ENCODE measurements at places on chromosomes 5 and 9.

DNA sequence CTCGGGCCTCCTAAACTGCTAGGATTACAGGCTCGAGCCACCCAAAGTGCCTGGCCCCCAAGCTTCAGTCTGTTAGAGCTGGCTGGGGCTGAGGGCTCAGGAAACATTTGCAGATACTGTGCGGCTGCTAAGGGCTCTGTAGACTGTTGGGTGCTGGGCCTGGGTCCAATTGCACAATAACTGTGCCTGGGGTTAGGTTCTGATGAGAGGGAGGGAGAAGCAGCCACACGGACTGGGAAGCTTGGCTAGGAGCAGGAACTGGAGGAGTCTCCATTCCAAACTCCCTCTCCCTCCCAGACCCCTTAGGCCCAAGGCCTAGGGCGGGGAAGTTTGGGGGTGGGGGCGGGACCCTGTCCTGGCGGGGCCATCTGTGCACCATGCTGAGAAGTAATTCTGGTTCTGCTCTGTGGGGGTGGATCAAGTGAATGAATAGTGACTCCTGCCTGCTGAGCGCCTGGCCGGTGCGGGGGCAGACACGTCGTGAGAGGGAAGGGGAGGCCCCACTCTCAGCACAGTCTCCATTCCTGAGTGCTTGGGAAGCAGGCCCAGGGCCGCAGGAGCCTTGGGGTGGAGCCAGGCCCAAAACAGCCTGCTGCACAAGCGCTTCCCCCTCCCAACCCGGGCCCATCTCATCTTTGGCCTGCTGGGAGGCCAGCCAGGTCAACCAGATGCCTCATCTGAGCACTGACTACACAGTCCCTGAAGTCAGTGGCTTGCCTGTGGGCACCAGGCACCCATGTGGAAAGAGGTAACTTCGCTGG lies 1.5 kb downstream of the ASS1 start:
- DNase-seq = peak; percentile 79

GRCh38 chr5:97425511-97425910 lies 242.5 kb upstream of the RIOK2 start:
- DNase-seq = no peak

GRCh38 chr5:1706021-1706420 lies 93.6 kb downstream of the MRPL36 start:
- DNase-seq = no peak

DNA sequence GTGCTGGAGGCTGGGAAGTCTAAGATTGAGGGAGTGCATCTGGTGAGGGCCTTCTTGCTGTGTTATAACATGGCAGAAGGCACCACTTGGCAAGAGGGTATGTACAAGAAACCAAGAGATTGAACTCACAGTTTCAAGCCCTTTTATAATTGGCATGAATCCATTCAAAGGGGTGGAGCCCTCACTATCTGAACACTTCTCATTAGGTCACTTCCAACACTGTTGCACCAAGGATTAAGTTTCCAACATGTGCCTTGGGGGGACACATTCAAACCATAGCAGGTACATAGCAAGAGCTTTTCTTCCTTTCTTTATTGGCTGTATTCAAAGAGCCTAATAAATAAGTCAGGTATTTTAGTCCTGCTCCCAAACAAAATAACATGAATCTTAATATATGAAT lies 62.7 kb downstream of the PRELID2 start:
- no peak for DNase-seq

DNA sequence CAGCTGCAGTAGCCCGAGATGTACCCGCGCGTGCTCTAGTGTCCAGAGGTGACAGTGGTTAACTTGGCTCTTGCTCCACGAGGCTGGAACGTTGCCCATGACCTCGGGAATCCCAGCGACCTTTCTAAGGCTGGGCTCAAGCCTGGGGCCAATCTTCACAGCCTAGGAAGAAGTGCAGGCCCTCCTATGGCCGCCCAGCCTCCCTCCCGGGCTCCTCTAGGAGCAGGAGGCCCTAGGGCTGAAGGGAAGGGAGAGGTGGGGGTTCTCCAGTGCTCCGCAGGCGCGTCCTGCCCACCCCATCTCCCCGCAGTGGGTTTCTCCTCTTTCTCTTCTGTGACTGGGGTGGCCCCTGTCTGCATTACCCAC lies 13.3 kb downstream of the NR2F1 start:
- DNase-seq = no peak

GRCh38 chr9:108104991-108105390 lies 615.4 kb upstream of the KLF4 start:
- DNase-seq = no peak

- DNase-seq = no peak
These were observed 104.7 kb downstream of the NR2F1-AS1 start for GRCh38 chr5:93476251-93476742.

GRCh38 chr5:102582696-102583095 lies 83.9 kb upstream of the SLCO6A1 start:
- DNase-seq = no peak

GRCh38 chr9:117416856-117417255 lies 2.0 kb upstream of the ASTN2 start:
- DNase-seq = no peak

DNA sequence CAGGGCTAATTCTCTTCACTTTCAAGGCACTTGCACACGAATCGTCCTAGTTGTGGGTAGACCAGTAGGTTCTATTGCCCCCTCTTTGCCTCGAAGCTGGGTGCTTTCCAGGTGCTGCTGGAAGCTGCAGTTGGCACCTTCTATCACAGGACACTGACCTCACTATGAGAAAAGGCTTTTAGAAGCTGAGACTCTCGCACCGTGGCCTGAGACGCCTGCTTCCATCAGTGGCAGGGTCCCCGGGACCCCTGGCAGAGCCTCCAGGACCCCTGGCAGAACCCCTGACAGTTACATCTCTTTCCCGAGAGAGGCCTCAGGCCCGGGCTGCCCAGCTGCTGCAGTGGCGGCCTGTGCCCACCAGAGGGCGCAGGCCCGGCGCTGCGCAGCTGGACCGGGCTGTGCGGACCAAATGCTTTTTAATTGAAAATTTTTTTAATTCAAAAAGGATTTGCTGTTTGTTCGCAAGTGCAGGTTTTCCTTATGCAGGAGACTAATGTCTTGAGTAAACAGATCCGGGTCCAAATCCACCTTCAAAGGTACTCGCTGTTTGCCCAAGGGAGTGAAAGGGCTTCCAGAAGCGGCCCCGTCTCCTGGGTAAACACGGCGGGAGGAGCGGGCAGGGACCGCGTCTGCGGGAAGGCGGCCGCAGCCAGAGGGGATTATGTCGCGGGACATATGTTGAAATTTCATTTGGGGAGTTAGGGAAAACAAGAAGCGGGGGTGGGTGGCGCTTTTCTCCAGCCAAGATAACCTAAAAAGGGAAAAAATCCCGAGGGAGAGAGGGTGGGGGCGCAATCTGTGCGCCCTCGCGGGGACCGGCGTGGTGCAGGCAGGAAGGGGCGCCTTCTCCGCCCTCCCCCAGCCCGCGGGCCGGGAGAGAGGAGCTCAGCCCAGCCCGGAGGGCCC lies 114.5 kb upstream of the LMX1B start:
- no peak for DNase-seq

- DNase-seq = no peak
These were observed 100.3 kb upstream of the RAPGEF1 start for GRCh38 chr9:131840220-131840619.

DNA sequence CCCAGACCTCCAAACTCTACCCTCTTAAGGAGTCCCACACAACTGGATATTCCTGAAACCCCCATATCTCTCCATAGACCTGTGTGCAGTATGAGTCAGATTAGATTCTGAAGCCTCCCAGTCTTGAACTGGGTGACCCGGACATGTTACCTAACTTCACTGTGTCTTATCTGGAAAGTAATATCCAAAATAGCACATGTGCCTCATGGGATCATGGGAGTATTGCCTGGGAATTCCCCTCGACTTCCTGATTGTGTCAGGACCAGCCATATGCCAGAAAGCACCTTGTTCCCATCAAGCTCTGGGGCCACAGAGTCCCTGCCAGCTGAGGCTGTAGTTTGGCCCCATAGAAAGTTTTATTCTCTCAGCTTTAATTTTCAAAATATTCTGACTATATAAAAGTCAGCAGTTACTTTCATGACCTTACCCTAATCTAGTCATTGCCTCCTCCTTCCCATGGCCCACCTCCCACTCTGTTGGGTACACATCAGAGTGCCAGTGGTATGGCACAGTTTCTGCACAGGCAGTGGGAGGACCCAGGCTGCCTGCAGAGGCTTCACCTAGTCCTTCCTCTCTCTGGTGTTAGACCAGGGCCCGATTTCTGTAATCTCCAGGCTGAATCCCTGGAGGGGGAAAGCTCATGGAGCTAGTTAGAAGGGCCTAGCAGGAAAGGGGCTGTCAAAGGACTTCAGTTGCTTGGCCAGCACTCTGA lies 19.5 kb upstream of the B4GALT1 start:
- DNase-seq = no peak

- DNase-seq = no peak
These were observed 118.6 kb downstream of the SPEF2 start for GRCh38 chr5:35736280-35736679.

DNA sequence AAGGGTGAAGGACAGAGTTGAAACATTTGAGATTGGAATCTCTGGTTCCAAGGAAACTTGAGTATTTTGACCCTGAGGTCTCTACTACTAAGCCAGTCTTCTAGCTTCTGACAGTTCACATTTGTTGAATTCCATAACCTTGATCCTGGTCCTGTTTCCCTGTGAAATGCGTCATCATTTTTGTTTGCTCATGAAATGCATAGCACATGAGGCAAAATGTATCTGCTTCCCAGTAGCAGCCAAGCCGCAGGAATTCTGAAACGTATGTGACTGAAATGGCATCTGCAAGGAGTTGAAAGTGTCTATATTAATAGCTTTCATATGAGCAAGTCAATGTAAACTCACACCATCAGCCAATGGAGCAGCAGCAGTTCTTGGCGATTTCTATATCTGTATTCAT lies 307.9 kb downstream of the CSNK1G3 start:
- DNase-seq = peak; percentile 82

- DNase-seq = peak; percentile 79
These were observed 69.2 kb upstream of the RPS23 start for GRCh38 chr5:82347201-82347865.

- DNase-seq = no peak
These were observed 453.4 kb downstream of the TLE4 start for GRCh38 chr9:80025131-80025530.

- DNase-seq = no peak
These were observed 541.2 kb downstream of the CDH10 start for GRCh38 chr5:24103451-24104023.

DNA sequence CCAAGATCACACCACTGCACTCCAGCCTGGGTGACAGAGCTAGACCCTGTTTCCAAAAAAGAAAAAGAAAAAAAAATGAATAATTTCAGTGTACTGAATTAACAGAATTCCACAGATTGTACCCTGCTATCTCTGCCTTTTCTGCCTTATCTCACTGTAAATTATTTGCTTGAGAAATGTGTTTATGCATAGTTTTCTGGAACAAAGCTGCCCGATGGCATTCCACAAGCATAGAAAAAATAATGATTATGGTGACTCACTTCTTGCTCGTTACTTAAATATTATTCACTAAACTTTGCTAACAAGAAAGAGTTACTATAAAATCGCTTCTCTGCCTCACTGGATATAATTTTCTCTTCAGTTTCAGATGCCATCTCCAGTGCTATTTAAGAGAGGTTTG lies 88.7 kb upstream of the FAM169A start:
- no peak for DNase-seq

DNA sequence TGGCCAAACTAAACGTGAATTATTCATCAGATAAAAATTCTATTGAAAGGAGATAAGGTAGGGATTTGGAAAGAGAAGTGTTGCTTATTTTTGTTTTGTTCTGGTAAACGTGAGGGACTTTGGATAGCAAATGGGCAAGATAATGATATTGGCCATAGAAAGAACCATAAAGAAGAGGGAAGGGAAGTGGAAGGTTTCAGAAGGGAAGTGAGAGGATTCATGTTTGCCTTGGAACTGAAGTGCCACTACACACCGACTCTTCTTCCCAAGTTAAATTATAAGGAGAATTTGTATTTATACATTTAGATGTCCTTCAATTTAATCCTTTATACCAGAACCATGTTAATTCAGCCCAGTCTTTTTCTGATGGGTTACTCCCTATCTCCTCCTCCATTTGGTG lies 42.1 kb upstream of the TAF11L2 start:
- DNase-seq = no peak

DNA sequence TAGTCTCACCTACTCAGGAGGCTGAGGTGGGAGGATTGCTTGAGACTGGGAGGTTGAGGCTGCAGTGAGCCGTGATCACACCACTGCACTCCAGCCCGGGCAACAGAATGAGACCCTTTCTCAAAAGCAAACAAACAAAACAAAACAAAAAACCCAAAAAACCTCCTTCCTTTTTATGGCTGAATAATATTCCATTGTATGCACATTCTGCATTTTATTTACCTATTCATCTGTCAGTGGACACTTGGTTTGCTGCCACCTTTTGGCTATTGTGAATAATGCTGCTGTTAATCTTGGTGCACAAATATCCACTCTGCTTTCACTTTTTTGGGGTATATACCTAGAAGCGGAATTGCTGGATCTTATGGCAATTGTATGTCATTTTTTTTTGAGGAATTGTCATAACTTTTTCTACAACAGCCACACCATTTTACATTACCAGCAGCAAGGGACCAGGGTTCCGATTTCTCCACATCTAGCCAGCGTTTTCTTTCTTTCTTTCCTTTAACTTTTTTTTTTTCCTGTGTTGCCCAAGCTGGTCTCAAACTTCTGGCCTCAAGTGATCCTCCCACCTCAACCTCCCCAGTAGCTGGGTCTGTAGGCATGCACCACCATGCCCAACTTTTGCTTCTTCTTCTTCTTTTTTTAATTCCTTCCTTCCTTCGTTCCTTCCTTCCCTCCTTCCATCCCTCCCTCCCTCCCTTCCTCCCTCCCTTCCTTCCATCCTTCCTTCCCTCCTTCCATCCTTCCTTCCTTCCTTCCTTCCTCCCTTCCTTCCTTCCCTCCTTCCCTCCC lies 30.6 kb downstream of the NKX2-5 start:
- no peak for DNase-seq

DNA sequence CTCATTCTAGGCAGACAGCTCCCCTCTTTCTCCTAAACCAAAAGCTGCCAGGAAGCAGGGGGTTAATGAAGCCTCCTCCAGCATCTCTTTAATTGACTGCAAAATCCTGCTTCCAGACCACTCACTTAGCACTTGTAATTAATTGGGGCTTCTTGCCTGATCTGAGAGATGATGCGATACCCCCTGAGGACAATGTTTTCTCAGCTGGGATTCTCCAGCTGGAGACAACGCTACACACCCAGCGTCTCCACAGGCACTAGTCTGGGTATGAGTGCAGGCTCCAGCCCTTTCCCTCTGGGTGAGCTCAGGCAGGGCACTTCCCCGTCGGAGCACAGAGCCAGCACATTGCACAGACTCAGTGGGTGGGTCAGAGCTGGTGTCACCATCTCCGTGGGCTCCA lies 16.1 kb downstream of the CPLX2 start:
- peak; percentile 43 for DNase-seq

DNA sequence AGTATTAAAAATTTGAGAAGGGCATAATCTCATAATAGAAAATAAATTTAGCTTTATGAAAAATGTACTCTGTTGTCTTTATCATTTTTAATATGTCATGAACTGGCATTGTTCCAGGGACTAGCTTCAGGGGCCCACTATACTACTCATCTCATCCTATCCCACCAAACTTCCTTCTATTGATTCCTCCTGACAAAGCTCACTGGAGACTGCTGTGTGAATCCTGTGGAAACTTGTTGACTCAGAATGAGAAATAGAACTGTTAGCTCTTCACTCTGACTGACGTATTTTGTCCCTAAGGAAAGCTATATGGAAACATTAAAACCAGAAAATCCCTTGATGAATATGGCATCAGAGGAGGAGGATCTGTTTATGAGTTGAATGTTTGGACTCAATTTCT lies 29.8 kb upstream of the BNIP1 start:
- DNase-seq = no peak

- DNase-seq = no peak
These were observed 1026.5 kb downstream of the NR2F1-AS1 start for GRCh38 chr5:92554447-92555085.

- no peak for DNase-seq
These were observed 85.8 kb upstream of the PHYKPL start for GRCh38 chr5:178318382-178318781.
